ENCODE measurements at places on chromosomes 5 and 9. TPM values are rescaled to one million over a fixed set of nuclear protein-coding genes. Genes with fewer than 3 reads are reported as not detected.

TEX48 gene
- not detected for total RNA-seq

SUSD3 gene
- total RNA-seq = 2.6 TPM

DCAF12 gene
- 45.8 TPM for total RNA-seq

DNA sequence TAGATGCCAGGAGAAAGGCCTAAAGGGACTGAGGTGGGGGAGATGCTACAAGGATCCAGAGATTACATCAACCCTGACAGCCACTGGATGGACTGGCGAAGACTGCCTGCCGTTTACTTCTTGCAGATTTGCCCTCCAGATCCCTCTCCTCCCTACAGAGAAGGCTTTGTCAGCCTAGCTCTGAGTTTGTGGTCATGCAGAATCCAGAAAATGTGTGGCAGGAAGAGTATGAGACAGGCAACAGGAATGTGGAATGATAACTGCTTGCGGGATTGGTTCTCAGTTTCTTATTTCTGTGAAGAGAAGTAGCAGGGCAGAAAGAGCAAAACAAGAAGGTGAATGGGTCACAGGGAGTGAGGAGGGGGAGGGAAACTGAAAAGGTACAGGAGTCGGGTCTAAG, 129.6 kb downstream of the TLE1 start:
- no peak overlapping the region for H3K27ac ChIP-seq
- no peaks in the 10 kb centered on the region for H3K36me3 ChIP-seq
- no peak overlapping the region for H3K4me3 ChIP-seq
- H3K4me1 ChIP-seq = no peaks in the 10 kb centered on the region
- no peak for DNase-seq

GRCh38 chr9:34519321-34520020, 3.3 kb downstream of the ENHO start:
- H3K27me3 ChIP-seq = peaks cover 27% of the 10 kb centered on the region
- H3K27ac ChIP-seq = no peak overlapping the region
- H3K4me3 ChIP-seq = no peak overlapping the region
- no peaks in the 10 kb centered on the region for H3K4me1 ChIP-seq

GRCh38 chr5:167777746-167778145, 513.7 kb upstream of the WWC1 start:
- no peak for DNase-seq
- no peak overlapping the region for H3K4me3 ChIP-seq
- H3K4me1 ChIP-seq = no peaks in the 10 kb centered on the region
- no peaks in the 10 kb centered on the region for H3K27me3 ChIP-seq
- H3K27ac ChIP-seq = no peak overlapping the region

Data from left lung (tissue), 14 donors.